Stimulated activated CD4-positive, alpha-beta T cell treated with anti-CD3 and anti-CD28 coated beads, TNF-alpha, amount 100 ng/mL, for 4 hours (primary cell): ENCODE measurements at places on chromosomes 6 and 20.

- no peak for DNase-seq
These were observed 276.3 kb downstream of the PAX1 start for GRCh38 chr20:21981597-21982344.

- DNase-seq: no peak
These were observed 44.6 kb upstream of the DSN1 start for GRCh38 chr20:36818185-36818584.

GRCh38 chr20:15882553-15882952 lies 690.7 kb downstream of the KIF16B start:
- DNase-seq: no peak

DNA sequence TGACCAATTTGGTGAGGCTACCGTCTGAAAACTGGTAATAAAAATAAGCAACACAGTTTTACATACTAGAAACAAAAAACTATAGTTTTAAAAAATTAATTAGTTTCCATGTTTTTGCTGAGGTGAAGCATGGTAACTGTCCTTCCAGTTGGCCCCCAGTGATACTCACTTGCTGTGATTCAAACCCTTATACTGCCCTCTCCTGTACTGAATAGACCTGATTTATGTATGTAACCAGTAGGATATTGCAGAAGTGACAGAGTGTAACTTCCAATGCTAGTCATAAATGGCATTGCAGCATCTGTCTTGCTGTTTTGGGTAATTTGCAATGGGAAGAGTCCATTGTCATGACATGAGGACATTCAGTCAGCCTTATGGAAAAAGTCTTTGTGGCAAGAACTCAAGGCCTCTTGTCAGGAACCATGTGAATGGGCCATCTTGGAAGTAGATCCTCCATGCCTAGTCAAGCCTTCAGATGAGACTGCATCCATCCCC lies 8.9 kb upstream of the CHD6 start:
- DNase-seq: no peak

GRCh38 chr6:26439151-26440125 lies 866 bp upstream of the BTN3A3 start:
- no peak for DNase-seq

DNA sequence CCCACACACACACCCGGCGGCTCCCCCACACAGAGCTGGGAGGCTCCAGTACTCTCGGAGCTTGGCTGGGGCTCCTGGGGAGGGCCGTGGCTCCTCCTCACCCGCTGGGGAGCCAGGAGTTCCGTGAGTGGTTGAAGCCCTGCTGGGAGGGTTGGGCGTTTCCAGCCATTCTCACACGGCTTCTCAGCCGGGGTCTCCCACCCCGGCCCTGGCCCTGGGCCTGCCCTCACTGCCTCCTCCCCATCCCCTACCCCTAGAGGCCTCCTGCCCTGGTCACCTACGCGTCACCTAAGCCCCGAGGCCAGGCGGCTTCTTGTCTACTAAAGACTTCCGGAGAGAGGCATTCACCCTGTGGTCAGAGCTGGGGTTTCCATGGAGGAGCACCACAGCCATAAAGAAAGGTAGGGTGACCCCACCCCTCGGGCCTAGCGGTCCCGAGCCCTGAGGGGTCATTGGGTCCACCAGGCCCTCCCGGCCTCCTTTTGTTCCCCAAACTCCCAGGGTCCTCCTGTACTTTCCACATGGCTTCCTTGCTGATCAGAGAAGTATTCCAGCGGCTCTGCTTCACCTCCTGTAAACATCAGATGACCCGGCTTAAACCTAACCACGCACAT lies 99.3 kb downstream of the TTLL2 start:
- no peak for DNase-seq

DNA sequence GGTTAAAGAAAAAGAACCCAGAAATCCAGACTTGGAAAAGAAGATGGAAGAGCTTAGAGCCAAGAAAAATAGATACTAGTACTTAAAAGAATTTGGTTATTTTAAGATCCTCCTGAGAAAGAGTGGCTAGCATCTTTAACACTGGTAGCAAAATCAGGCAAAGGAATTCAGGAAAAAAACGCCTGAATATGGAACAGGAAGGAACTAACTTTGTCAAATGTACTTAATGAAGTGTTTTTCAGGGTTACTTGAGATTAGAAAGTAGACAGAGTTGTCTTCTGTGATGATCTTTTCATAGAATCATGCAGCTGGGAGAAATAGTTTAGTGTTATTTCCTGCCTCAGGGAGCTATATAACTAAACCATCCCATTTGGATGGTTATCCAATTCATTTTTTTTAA lies 50.8 kb upstream of the SASH1 start:
- no peak for DNase-seq

GRCh38 chr6:35091346-35092083 lies 49.6 kb downstream of the TCP11 start:
- DNase-seq: no peak

DNA sequence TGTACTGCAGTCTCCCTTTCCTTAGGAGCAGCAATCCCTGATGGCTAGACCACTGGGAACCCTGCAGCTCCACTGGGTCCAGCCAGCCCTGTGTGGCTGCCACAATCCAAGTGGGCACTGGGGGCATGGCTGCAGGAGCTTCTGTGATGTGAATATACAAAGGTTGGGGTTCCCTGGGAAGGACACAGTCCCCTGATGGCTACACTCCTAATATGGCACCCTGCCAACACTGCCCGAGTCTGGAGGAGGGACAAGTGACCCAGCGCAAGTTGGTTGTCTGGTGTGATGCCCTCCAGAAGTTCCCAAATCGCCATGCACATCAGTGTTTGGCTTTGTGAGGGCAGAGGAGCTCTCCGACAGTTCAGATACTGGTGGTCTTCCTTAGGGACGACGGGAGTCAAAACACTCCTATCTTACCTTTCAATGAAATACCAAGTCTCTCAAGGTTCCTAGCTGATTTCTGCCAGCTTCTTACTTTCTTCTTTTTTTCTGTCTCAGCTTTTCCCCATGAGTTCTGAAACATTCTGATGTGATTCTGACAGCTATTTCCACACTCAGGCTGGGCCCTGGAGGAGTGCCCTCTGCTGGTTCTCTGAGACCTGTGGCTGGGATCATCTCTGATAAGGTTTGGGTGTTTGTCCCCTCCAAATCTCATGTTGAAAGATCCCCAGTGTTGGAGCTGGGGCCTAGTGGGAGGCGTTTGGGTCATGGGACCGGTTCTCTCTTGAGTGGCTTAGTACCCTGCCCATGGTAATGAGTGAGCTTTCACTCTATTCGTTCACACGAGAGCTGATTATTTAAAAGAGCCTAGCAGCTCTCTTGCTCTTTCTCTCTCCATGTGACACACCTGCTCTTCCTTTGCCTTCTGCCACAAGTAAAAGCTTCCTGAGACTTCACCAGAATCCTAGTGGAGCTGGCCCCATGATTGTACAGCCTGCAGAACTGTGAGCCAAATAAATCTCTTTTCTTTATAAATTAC lies 15.5 kb upstream of the ZFP57 start:
- DNase-seq: no peak

DNA sequence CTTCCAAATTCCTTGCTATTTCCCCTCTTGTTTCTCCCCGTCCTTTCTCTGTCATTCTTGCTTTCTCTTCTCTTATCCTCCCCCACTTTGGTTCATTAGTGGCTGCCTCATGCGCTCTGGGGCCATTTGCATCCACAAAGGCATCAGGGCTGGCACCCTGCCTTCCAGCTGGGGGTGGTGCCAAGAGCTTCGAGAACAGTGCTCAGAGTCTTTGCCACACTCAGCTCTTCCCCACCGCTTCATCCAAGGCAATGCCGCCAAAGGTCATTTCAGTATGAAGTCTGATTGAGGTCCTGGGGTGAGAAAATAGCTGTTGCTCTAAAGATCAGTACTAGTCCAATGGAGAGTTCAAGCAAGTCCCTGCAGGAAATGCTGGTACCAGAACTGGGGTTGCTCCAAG lies 22.7 kb downstream of the OLIG3 start:
- DNase-seq: no peak

- no peak for DNase-seq
These were observed 320.0 kb upstream of the NT5E start for GRCh38 chr6:85129881-85130280.

DNA sequence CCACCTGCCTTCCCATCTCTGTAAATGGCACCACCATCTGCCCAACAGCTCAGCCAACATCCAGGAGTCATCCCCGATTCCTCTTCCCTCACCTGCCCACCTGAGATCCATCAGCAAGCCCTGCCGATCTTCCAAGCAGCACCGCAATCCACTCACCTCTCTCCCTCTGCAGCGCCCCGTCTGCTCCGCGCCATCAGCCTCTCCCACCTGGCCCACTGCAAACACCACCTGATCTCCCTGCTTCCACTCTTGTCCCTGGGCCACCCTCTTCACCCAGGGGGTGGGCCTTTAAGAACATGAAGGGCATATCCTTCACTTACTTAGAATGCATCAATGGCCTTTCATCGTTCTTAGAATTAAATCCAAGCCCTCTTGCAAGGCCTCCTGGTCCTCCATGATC lies 457.3 kb upstream of the SULF2 start:
- no peak for DNase-seq

- DNase-seq: no peak
These were observed 575 bp upstream of the CNR1 start for GRCh38 chr6:88166493-88167351.

DNA sequence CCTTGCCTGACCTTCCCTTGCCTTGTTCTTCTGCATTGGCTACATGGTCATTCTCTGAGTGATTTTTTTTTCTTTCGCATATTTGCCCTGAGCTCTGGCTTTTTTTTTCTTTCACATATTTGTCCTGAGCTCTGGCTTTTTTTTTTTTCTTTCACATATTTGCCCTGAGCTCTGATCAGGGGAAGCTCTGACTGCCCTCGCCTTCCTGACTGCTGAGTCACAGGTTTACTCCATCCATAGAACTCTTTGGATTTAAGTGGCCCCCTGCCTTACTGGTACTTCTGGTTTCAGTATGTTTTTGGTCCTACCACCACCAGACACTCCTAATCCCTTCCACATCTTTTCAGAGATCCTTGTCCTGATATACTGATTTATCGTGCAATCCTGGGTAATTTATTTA lies 201.1 kb downstream of the OGFRL1 start:
- DNase-seq: no peak

DNA sequence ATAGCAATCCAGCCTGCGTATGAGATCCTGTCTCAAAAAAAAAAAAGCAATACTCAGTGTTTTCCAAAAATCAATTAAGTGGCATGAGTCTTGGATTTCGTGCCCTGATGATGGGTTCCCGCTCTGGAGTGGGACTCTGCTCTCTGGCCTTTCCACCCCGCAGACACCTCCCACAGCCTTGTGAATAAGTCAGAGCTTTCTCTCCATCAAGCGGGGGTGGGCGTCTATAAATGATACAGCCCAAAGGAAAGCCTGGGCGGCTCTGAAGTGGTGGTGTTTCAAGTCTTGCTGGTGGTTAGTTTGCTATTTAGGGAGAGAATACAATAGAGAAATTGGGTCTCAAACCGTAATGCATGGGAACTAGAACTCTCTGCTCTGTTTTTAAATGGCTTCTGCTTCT lies 52.5 kb upstream of the TAGAP start:
- no peak for DNase-seq

GRCh38 chr6:76026101-76026500 lies 46.4 kb downstream of the IMPG1 start:
- no peak for DNase-seq

GRCh38 chr6:167479901-167480648 lies 155.2 kb downstream of the TTLL2 start:
- DNase-seq: no peak

GRCh38 chr6:946546-946945 lies 253.6 kb upstream of the EXOC2 start:
- no peak for DNase-seq

DNA sequence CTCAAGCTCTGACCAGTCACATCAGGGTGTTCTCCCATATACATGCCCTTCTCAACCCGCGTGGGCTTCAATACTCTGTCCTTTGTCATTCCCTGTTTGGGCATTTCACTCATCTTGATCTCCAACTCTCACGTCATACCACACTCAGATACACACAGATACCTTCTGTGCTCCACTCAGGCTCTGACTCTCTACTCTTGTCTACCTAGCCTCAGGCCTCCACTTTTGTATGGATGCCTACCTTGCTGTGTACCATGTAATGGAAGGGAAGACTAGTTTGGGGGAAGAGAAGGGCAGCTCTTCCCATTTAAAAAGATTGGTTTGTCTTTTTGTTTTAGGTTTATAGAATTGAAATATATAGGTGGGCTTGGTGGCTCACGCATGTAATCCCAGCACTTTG lies 48.6 kb downstream of the ASXL1 start:
- no peak for DNase-seq

GRCh38 chr6:170132011-170132521 lies 158.8 kb downstream of the DLL1 start:
- DNase-seq: no peak

GRCh38 chr6:28488916-28489365 lies 26.7 kb downstream of the GPX6 start:
- DNase-seq: no peak

GRCh38 chr6:143200167-143200770 lies 139.6 kb downstream of the AIG1 start:
- DNase-seq: no peak

DNA sequence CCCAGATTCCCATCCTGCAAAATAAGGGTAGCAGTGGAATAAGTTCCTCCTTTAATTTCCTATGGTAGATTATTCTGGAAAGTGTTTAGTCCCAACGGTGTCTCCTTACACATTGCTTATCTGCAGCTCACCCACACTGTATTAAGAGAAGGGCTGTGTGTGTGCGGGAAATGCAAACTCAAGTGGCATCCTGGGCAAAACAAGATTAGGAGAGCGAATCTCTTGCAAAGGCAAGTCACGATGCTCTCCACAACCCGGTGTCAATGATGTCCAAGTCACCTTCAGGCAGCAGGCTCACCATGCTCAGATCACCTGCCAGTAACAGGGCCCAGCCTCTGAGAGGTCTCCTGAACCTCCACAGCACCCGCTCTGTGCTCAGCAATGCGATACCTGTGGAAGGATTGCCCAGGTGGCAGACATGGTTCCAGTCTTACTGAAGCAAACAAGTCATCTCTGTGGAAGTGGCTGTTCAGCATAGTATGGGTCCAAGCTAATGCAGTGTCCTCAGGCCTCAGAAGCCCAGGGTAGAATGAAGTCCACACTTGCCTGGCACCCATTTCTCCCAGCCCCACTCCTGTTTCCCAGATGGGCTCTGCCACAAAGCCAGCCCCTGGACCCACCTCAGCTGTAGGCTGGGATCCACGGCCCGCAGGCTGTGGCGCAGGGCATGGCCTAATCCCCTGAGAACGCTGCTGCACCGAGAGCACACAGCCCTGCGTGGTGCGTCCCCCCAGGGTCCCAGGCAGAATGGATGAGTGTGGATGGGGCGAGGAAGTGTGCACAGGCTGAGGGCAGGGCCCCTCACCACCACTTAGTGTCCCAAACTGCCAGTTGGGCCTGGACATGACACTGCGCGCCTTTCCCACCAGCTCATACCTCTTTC lies 101.2 kb downstream of the PXDC1 start:
- no peak for DNase-seq

DNA sequence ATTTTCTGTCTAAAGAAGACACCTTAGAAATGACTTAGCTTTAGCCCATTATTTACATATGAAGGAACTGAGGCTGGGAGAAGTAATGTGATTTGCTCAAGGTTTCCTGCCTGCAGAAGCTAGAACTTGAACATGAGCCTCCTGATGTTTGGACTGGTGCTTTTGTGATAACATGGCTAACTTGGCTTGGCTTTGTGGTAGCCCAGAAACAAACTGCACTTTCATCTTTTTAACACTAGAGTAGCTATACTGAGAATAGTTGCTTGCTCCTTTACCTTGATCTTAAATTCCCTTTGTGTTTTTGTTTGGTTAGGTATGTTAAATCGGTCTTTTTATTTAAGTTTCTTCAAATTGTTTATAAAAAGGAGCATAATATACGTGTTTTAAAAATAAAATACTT lies 163.5 kb upstream of the MANEA start:
- DNase-seq: no peak

- no peak for DNase-seq
These were observed 72.5 kb downstream of the CD40 start for GRCh38 chr20:46190478-46191167.

GRCh38 chr20:56796345-56796744 lies 167.2 kb downstream of the TFAP2C start:
- no peak for DNase-seq
